ENCODE measurements at places on chromosomes 3 and 15. TPM values are rescaled to one million over a fixed set of nuclear protein-coding genes. Genes with fewer than 3 reads are reported as not detected.

DNA sequence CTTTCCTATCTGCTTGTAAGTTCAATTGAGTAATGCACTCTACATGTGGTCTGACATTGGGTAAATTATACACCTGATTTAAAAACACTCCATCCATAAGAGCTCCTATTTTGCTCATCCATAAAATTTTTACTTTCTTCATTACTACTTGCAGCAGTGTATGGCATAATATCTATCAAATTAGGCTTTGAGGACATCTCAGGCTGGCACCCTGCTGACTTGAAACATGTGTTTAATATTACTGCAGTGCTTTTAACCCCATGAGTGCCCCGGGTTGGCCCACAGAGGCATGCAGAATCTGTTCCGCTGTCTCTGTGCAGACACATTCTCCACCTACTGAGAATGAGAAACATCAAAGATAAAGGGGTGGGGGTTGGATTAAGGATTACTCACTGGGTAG is 249.9 kb upstream of the DNAJC19 start:
- DNase-seq = no peak

DNA sequence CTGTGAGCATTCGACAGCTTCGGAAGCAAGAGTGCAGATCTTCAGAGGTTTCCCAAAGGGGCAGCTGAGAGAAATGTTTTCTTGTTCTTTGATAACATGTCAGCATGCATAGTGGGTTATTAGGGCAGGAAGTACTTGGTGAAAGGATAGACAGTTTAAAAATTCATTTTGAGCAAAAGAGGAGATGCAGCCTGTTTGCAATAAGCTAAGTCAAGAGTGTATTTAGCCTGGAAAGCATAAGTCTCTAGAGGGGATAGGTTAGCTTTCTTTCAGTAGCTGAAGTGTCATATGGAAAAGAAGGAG is 7.4 kb downstream of the SLC6A11 start:
- no peak for DNase-seq

DNA sequence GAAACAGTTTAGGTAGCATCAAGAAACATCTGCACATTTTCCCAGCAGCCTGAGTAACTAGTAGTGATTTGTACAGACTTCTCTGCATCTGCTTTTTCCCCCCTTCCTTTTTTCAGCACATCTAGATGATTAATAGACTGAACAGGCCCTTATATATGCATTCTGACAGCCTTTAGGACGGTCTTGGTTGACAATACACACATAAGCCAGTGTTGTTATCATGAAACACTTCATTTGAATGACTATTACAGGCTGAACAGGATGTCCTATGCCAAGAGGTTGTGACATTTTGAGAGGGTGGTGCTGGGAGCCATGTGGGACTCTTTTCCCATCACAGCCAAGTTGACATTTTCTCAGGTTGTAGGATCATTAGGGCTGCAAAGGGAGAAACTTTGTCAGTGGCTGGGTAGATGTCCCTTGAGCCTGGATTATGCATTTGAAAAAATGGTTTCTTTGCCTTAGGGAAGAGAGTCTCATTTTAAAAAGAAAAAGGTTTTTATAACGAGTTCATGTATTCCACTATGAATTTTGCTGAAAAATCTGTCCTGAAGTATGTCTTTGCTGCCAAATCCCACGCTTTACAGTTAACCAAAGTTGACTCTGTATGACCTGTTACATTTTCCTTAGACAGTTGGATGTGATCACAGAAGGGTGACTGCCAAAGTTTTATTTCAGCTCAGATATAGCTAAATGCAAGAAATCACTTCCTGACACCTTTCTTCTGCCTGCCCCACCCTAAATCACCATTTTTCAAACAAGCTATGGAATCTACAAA is 73.7 kb downstream of the FILIP1L start:
- no peak for DNase-seq

DNA sequence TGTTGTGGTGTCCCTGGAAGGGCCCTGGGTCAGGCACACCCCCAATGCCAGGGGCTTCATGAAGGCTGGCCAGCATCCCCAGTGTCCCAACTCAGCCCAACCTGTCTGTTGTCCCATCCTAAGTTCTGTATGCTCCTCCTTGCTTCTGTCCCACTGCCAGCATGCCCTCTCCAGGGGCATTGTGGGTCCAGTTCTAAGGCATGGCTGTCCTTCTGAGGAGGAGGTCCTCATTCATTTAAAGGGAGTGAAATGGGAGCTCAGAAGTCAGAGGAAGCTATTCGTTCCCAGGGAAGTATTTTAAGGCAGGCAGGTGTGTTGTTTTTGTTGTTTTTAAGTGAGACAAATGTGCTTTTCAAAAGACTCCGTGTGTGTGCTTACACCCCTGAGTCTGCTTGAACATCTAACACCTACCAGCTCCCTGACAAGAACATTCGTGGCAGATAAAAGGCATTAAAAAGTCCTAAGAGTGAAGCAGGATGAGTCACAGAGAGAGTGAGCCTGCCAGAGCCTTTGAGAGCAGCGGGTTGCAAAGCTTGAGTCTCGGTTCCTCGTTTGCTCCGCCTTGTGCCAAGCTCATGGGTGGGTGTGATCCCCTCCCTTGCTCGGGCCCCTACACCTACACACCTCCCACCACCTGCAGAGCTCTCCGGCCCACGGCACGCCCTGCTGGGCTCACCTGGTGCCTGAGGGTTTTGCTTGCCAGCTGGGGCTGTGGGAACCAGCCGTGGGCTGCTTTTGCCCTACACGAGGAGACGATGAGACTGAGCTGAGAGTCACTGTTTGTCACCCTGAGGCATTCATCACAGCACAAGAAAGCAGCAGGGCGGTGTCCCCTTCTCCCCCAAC is 183.4 kb upstream of the TOPAZ1 start:
- DNase-seq = no peak

DNA sequence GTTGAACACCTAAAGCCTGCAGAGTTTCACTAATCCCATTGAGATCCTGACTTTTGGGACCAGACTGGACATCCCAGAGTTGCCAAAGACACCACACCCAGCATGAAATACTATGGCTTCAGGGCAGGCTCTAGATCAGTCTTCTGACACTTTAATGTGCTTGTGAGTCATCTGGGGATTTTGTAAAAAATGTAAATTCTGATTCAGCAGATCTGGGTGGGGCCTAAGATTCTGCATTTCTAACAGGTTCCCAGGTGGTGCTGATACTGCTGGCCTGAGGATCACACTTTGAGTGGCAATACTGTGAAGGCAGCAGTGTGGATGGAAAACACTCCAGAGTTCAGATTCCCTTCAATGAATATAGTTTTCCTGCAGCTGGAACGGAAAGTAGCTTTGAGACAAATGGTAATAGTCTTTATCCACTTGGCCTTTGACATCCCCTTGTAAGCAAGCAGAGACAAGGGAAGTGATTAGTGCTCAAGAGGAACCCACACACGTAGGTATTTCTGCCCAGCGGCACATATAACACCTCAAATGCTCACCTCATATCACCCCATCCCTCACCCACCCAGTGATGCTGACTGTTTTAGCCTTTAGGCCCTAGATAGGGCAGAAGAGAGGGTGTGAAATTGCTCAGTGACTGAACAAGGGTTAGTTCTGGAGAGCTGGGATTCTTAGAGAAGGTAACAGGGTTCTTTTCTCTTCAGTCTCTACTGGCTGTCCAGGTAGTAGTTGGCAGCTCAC is 51.5 kb upstream of the GSK3B start:
- DNase-seq = no peak

DNA sequence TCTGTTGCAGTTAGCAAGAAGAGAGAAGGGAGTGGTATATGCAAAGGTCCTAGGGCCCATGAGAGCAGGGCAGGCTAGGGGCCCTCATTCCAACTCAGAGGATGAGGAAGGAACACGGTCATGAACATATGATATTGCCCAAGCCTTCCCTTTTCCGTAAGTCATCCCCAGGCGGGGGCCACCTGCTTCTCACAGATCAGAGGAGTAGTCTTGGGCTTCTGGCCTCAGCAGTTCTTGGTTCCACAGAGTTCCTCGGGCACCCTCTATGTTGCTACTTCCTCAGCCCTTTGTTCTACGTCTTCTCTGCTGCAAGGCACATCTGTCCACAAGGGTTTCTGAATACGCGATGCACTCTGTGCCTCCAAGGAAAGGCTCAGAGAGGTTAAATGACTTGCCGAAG is 25.3 kb downstream of the EPHB3 start:
- DNase-seq = no peak

DNA sequence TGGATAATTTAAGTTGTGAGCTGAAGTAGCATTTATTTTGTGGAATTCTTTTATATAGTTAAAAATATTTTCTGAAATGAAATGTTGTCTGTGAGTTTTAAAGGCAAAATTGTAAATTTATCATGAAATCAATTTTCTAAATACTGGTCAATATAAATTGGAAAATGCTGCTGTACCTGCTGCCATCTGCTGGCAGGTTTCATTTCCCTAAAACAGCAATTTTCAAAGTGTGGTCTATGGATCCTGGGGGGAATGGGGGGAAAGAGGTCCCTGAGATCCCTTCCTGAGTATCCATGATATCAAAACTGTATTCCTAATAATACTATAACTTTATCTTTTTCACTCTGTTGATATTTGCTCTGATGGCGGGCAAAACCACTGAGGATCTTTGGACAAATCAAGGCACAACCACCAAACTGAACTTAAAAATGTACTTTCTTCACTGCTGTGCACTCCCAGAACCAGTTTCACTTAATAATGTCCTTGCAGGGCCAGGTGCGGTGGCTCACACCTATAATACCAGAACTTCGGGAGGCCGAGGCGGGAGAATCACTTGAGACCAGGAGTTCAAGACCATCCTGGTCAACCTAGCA is 17.2 kb upstream of the CCR4 start:
- no peak for DNase-seq

GRCh38 chr3:177137774-177138705 is 59.2 kb downstream of the TBL1XR1 start:
- DNase-seq = no peak

DNA sequence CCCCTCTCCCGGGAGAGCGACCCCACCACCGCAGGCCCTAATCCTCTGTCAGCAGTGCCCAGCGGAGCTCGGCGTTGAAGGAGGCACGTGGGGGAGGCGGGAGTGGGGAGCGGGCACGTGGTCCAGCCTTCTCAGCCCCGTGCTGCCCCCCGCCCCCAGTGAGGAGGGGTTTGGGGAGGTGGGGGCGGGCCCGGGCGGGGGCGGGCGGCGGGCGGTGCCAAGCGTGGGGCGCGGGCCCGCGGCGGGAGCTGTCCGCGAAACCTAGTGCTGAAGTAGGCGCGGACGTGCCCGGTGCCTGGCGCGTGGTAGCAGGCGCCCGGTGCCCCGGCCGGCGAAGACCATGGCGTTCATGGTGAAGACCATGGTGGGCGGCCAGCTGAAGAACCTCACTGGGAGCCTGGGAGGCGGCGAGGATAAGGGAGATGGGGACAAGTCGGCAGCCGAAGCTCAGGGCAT is at the start of gene CPLX3:
TSS of gene CPLX3 (plus strand) at position 264 of the 456 bp plus-strand sequence. CDS start at position 341, 77 bp downstream.
- DNase-seq = no peak

DNA sequence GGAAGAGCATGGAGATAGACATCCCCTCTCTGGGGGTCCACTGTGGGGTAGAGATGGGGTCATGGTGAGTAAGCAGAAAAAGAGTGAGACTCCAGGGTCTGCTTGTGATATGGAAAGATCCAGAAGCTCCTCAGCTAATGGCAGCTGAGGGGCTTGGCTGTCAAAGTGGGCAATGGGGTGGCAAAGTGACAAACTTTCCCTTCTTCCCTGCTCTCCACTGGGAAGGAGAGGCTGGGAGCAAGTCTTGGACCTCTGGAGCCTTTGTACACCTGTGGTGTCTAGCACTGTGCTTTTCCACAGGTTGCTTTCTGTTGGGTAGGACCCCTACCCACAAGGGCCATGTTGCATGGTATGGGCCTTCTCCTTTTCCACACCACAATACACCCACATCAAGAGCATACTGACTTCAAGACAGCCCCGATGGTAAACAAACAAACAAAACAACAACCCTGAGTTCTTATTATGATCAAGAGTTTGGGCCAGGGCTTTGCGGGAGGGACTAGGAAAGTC is 3.5 kb downstream of the ITGA11 start:
- no peak for DNase-seq

- DNase-seq = no peak
These were observed 301.2 kb upstream of the ARHGEF26 start for GRCh38 chr3:153820035-153820434.

DNA sequence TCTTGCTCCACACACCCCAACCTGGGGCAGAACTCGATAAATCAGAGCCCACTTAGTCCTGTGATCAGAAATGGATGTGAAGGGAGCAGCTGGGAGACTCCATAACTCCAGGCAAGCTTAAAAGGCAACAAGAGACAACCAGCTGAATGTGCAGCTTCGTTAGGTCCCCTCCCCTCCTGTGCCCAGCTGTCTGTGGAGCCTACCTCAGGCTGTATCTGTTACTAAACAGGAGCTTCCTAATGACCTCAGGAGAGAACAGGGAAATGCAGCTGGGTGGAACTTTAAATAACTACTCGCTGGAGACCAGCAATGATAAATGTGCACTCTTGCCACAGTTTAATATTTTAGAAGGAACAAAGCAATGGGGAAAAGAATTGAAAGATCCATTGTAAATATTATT is 25.9 kb downstream of the SLC9A9 start:
- DNase-seq = no peak

DNA sequence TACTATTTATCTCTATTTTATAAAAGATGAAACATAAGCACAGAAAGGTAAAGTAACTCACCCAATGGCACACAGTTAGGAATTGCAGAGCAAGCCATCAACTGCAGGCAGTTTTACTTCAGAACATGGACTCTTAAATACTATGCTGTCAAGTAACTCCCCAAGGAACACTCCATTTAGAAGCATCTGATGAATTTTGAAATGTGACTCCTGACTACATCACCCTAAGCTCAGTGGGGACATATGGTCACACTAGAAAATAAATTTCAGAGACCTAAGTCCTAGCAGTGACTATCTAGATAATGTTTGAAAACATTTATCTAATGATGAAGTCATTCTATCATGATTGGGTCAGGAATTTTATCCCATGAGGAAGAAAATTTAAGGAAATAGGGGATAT is 272.8 kb upstream of the ARRDC4 start:
- no peak for DNase-seq

DNA sequence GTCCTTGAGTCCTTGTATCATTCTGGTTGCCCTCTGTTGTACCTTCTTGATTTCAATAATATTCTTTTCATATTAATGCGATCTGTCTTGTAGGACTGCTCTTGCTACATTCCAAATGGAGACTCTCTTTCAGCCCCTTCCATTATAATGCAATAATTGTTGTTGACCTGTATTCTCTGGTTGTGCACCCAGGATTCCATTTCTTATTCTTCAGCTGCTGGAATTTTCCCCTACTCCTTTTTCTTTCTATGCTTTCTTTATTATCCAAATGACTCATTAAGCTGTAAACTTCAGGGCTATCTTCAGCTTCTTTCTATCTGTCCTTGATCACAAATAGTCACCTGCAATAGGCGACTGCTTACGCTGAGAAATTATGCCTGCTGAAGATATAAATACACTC is 321.5 kb downstream of the SATB1 start:
- no peak for DNase-seq

DNA sequence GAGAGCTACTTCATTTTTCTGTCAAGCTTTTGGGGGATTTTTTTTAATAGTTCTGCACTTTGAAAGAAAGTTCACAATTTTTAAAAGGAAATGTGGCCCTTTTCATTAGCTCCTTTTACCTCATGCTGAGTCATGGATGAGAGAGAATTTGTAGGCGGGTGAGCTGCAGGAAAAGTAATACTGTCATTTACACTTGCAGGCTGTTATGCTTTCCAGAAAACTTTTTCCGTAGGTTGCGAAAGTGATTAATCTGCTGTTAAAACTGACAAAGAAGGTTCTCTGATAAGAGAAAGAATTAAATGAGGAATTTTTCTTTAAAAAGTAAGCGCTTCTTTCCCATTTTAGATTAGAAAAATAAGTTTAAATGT is 430.2 kb downstream of the LPP start:
- no peak for DNase-seq

FAM174B gene
- 18.9 TPM for total RNA-seq

PLSCR2 gene
- 0.62 TPM for total RNA-seq

ACTC1 gene
- not detected for total RNA-seq

TOP2B gene
- total RNA-seq = 104 TPM

ZNF385D gene
- total RNA-seq = not detected

ZMYND10 gene
- total RNA-seq = 1.7 TPM

VIPR1 gene
- 3.7 TPM for total RNA-seq

CELSR3 gene
- 5.2 TPM for total RNA-seq

Measured in kidney epithelial cell (primary cell).